Hippocampal formation (tissue), 2 donors: ENCODE measurements at places on chromosomes 7 and 10.
A peak's percentile ranks its signal among the peaks of the same experiment; 100 is the strongest.

DNA sequence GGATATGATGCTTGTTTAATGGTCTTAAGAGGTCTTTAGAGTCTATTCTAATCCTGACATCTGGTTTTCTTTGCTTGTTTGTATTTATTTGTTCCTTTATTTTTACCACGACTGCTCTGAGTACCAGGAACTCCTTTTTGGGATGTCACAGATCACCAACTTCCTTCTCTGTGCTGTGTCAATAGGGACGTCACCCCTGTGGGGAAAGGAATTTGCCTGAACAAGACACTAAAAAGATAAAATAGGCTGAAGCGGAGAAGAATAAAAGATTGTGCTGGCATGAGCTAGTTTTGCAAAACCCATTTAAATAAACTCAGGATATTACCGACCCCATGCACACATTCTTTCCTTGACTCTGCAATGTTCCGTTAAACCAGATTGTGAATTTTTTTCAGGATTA is 27.7 kb downstream of the MGMT start:
- no peak for DNase-seq

DNA sequence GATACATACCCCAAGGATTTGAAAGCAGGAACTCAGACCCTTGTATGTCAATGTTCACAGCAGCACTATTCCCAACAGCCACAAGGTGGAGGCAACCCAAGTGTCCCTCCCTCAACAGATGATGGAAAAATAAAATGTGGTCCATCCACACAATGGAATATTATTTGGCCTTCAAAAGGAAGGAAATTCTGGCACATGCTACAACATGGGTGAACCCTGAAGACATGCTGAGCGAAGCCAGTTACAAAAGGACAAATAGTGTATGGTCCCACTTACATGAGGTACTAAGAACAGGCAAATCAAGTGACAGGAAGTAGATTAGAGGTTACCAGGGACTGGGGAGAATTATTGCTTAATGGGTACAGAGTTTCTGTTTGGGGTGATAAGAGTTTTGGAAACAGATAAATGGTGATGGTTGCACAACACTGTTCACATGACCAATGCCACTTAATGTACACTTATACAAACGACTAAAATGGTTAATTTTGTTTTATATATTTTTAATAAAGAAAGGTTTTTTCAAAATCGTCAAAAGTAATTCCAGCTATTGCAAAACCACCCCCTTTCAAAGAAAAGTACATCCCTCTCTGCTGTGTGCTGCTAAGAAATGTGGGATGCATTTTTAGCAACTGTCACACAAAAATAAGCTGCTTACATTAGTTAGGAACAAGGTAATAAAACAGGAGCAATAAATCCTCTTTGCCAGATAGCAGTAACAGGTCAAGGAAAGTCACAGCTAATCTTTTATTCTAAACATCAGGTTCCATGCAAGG is 85.7 kb downstream of the GRB10 start:
- no peak for DNase-seq

DNA sequence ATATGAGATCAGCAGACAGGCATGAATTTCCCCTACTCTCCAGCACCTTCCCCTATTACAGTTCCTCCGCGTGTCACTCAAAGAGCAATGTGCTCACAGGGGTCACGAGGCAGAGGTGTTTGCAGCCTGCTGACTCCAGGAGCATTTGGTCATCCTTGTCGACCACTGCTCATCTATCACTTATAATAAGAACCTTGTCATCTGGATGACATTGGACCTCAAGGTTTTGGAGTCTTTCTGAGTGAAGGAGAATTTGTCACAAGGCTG is 32.9 kb upstream of the PLPP4 start:
- no peak for DNase-seq

DNA sequence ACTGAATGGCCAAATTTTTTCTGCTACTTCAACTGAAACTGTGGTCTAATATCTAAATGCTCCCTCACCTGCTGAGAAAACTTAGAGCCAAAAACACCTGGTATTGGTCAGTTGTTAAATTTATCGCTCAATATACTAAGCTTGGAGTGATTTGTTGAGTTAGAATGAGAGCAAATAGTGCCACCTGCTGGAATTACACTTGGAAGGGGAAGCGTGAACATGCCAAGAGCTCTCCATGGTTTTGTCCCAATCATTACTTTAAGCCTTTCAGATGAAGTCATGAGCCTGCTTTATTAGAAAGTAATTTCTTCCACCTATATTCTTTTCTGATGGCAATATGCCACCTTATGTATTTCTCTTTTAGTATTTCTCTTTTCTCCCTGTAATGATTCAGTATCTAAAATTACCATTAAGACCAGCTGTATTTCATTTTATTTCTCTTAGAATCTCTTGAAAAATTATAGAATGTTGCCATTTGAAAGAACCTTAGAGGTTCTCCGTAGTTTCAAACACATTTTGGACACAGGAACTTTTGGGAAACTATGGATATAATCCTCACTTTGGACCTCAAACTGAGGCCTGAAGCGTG is 447.8 kb upstream of the C7orf33 start:
- DNase-seq, result peak; percentile 11

GRCh38 chr10:113754768-113755167 is 3.3 kb downstream of the PLEKHS1 start:
- DNase-seq, result peak; percentile 11

DNA sequence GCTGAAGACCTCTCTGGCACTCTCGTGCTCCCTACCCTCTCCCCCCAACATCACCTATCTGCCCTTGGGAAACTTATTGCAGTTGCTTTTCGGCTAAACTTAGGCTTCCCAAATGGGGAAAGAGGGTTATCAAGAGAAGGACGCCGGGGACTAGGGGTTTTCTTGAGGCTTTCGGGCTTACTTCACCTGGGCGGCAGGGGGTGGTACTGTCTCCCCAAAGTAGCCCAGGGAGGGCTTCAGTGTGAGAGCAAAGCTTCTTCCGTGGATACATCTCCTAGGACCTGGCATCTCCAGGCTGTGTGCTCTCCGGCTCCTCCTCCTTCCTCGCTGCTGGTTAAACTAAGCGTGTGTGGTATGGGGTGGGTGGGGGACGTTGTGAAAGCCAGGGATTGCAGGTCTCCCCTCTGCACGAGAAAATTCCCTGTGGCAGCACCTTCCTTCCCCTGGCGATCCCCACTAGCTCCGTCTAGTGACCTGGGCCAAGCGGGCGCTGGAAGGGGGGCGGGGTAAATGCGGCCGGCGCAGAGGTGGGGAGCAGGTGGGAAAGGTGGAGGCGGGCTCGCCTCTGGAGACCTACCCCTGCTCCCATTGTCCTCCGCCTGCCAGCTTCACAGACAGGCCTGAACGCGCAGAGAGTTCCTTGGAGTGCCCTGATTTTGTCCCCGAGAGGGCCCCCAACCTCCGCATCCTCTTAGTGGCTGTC is 1.1 kb downstream of the PLXDC2 start:
- peak; percentile 56 for DNase-seq

- DNase-seq, result no peak
These were observed 8.0 kb downstream of the SEPHS1 start for GRCh38 chr10:13340068-13340467.

DNA sequence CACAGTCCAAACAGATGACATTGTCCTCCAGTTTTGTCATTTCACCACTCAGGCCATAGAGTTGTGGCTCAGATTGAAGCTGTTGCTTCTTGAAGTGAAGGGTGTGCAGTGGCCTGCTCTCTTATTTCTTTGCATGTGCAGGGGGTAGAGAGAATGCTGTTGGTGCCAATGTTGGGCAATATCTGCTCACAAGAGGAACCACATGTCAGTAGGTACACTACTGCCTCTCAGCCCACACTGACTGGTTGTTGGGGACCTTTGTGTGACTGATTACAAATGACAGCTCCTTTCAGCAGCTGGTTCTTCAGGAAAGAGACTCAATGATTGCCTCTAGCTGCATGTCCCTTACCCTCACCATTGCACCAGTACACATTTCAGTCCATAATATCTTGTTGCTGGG is 21.9 kb upstream of the SFTPA1 start:
- DNase-seq, result no peak

DNA sequence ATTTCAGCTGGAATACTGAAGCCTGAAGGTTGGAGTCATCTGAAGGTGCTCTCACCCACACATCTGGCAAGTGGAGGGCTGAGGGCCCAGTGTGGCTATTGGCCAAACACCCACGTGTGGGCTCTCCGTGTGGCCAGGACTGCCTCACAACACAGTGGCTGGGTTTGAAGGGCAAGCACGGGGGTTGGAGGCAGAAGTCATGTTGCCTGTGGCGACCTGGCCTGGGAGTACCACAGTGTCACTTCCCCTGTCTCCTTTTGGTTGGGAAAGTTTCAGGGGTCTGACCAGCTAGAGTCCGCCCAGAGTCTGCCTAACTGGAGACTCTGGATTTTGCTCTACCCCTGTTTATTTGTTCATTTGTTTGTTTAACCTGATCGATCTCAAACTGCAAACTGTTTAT is 169.5 kb downstream of the DNAJB6 start:
- DNase-seq, result no peak

GRCh38 chr7:132205509-132205908 is 370.8 kb downstream of the PLXNA4 start:
- no peak for DNase-seq

DNA sequence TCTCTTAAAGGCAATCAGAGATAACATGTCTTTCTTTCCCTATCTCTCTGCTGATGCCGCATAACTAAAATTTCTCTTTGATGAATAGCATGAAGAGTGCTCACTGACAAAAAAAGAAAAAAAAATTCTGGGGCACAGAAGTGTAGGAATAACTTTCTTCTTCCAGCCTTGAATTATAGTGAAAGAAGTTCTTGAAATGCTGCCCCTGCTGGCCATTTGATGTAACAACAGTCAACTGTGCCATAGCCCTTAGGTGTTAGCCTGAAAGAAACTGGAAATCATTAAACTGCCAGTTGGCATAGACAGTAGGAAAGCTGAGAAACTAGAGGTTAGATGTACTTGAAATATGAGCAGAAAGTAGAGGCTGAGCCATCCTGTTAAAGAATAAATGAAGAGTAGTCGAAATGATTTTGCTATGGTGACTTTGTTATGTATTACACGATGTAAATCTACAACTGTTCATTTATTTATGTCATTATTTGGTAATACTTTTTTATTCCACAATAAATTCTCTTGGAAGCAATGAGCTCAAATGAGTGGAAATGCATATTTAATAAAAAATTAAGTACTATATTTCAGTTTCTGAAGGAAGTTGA is 48.3 kb upstream of the FAM171A1 start:
- no peak for DNase-seq

DNA sequence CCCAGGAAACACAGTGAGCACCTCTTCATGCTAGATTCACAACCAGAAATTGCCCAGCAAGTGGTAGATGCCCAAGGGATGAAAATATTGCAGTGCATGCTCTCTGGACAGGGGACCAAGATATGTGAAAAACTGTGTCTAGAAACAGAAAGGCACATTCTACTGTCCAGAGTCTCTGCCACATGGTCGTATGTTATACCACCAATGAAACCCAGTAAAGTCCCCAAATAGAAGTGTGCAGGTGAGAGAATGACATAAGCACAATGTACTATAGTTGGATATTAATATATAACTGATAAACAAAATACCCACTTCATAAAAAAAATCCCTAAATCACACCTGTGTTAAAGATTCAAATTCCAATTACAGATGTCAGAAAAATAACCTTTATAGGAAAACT is 43.8 kb downstream of the RASGEF1A start:
- DNase-seq, result no peak

- no peak for DNase-seq
These were observed 33.2 kb upstream of the CABCOCO1 start for GRCh38 chr10:61629576-61629975.
